ENCODE measurements at places on chromosomes 7 and 10.

DNA sequence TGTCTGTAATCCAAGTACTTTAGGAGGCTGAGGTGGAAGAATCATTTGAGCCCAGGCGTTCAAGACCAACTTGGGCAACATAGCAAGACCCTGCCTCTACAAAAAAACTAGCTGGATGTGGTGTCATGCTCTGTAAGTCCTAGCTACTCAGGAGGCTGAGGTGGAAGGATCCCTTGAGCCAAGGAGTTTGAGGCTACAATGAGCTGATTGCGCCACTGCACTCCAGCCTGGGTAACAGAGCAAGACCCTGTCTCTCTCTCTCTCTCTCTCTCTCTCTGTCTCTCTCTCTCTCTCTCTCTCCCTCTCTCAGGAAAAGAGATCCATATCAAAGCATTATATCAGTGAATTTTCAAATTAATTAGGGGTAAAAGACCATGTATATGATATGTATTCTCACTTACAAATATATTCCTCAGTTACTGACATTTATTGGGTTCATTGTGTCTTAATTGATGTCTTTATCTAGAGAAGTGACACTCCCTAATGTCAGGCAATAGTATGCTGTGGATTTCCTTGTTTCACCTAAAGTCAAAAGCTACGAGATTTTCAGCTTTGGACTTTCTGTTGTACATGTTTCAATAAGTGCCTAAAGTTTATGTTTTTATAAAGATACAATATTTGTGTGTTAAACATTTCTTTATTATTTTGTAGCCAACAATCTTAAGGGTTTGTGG, 76.7 kb downstream of the SHH start:
- DNase-seq = no peak

DNA sequence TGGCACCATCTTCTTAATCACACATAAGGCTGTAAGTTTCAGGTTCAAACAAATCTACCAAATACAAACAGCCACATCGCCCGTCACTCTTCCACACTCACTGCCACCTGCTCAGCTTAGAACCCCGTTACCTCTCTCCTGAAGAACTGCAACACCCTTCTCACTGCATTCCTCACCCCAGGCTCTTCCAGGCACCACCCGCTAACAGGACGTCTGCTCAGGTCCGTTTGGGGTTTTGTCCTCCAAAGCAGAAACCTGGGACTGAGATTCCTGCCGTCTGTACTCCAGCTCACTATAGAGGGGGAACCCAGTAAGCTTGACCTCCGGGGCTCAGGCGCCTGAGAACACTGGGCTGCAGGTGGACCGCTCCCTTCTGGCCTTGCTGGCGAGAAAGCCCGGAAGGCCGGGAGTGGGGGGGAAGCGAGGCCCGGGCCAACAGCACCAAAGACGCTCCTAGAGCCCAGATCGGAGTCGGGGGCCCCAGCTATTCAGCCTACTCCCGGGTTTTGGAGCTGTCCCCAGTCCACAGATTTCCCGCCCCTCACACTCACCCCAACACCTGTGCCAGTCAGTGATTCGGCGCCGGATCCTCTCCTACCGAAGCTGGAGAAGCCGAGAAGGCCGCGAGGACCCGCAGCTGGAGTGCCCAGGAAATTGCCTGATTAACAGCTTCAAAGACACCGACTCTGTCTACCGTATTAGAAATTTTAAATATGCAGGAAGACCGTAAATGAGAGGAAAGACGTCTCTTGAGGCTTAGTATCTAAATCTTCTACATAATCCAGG, at the start of gene AP3M1:
TSS of gene AP3M1 (minus strand) at position 625 of the 786 bp plus-strand sequence. CDS start 12,449 bp downstream, outside the sequence.
- DNase-seq = no peak

- DNase-seq = no peak
Observed at GRCh38 chr10:90398566-90398965, 459.3 kb downstream of the HTR7 start.

DNA sequence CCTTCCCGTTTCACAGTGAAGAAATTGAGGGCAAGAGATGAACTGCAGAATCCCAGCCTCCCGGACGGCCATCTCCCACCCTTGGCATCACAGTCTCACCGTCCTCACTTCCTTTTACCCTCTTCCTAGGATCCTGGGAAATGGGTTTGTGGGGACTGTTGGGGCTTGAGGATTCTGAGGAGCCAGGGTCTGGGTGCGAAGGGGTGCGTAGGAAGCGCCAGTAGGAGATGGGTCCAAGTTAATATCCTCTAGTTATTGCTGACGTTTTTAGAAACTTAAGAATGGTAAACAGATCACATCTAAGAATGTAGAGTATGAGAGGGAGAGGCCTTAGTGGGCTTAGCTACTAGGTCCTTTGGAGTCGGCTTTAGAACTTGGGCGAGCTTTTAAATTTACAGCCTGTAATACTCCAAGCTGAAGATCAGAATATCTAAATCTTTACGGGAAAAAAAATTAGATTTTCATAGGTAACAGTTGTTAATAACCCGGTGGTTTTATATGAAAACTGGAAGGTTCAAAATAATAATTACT, 696 bp downstream of the MALSU1 start:
- DNase-seq = no peak

- DNase-seq = no peak
Observed at GRCh38 chr7:26958834-26959233, 94.4 kb upstream of the SKAP2 start.

- DNase-seq = peak; percentile 27
Observed at GRCh38 chr10:117373823-117374505, 1.3 kb downstream of the PDZD8 start.

GRCh38 chr10:121914661-121915060, 13.2 kb downstream of the ATE1 start:
- DNase-seq = no peak

- DNase-seq = no peak
Observed at GRCh38 chr10:62626079-62626478, 178.4 kb upstream of the ADO start.

GRCh38 chr7:84256571-84256971, 62.0 kb upstream of the SEMA3A start:
- no peak for DNase-seq

GRCh38 chr10:8350250-8350967, 295.9 kb downstream of the GATA3 start:
- DNase-seq = no peak

- DNase-seq = no peak
Observed at GRCh38 chr10:128610113-128610512, 483.9 kb upstream of the MKI67 start.

- DNase-seq = no peak
Observed at GRCh38 chr7:30278376-30278775, 6.0 kb upstream of the ZNRF2 start.

GRCh38 chr10:122782911-122783310, 62.7 kb downstream of the CUZD1 start:
- DNase-seq = no peak

DNA sequence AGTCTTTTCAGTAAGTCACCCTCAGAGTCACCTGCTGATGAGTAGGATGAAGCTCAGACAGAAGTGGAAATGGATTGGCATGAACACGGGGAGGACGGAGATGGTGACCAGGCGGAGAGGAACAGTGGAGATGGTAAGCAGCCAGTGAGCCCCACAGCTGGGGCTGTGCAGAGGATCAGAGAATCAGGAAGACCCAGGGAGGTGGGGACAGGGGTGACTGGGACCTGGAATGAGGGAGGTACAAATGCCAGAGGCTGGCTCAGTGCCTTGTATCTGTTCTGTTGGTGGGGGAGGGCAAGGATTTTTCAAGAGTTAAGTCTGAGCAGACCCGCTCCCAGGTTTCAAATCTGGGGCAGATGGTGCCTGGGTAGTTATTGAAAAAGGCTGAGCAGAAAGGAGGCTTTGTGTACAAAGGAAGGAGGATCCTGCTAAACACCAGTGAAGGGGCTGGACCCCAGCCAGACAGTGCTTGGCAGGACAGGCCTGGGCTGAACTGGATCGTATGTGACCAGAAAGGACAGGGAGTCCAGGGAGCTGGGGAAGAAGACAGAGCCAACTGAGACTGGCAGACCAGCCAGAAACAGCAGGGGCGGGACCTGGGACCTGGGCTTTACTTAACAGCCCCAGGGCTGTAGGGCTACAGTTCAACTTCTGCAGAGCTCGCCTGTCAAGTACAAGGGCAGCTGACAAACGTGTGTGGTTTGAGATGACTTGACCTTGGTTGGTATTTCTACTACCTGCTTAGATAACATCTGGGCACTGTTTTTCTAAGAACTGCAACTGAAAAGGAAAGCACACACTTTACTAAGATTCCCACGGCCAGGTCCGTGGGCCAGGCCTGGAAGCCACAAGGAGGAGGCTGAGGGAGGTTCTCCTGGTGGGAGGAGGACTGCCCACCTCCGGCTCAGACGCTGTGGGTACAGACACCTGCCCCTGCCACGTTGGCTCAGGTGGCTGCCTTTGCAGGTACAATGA, 13.2 kb upstream of the FRMPD2 start:
- no peak for DNase-seq

- DNase-seq = peak; percentile 97
Observed at GRCh38 chr7:135840591-135840990, 92.0 kb upstream of the FAM180A start.

DNA sequence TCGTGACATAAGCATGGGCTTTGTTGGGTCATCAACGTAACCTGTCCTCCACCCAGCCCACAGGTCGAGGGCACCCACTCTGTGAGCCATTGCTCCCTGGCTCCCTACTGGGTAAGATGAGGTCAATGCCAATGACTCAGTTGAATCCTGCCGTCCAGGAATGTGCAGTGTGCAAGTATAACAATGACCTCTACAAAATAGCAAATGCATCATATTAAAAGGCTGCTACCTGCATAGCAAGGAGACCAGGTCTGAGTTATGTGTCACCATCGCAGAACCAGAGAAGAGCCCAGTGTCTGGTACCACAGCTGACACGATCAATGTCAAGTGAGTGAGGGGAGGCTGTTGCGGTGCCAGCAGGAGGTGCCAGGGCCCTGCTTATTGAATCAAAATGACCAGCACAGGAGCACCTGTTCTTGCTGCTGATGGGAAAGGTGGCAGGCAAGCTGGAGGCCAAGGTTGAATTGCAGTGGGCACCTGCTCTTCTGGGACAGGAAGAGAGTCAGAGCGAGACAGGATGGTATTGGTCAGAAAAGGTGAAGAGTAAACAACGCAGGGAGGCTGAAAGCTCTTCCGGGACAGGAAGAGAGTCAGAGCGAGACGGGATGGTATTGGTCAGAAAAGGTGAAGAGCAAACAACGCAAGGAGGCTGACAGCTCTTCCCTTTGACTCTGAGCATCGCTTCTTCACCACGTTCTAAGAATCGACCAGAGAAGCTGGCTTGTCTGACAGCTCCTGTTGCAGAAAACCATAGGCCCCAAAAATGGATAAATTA, 108.7 kb upstream of the ADAM12 start:
- no peak for DNase-seq

GRCh38 chr10:62054830-62055229, 153.3 kb downstream of the ARID5B start:
- DNase-seq = no peak

- peak; percentile 9 for DNase-seq
Observed at GRCh38 chr7:96532428-96532935, 177.2 kb downstream of the SEM1 start.

DNA sequence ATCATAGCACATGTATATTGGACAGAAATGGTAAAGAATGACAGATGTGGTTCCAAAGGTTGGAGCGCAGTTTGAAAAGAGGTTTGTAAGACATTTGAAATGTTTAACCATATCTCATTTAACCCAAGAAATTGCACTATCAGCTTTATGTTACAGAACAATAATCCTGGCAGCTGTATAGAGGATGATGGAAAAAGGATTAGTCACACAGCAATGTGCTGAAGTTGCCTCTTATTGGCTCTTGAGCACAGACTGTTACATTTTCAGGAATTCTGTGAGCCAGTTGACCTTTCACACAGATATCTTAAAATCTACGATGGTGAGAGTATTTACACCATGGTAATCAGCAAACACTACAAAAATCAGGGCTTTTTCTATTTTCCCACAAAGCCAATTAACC, 3.9 kb downstream of the COG5 start:
- no peak for DNase-seq

- no peak for DNase-seq
Observed at GRCh38 chr7:105705427-105705826, 124.1 kb upstream of the EFCAB10 start.

- DNase-seq = no peak
Observed at GRCh38 chr10:5381187-5381586, 16.4 kb downstream of the UCN3 start.

DNA sequence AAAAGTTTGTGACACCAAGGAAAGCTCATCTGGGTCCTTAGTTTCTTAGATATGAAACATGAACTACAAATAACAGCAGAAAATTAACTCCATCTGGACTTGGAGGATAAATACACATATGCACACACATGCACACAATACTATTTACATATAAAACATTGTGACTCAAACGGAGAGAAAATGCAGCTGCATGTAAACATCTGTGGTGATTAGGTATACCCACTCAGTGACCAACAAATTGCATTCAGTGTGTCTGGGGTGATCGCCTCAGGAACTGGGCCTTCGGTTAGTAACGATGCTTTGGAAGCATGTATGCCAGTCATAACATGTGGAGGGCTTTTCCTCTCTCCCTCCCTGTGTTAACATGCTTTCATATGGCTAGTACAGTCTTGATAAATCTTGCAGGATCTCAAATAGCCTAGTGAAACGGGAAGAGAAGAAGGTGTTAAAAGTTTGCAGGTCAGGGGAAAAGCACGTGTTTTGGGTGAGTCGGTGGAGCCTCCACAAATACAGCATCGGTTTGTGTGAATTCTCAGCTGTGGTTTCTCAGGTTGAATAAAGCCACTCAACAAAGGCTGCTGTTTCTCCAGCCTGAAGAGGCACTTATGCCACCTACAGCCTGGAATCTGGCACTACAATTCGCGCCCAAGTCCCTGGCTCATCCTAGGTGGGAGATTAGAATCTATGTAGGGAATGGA, 8.7 kb upstream of the GLRX3 start:
- DNase-seq = peak; percentile 13

DNA sequence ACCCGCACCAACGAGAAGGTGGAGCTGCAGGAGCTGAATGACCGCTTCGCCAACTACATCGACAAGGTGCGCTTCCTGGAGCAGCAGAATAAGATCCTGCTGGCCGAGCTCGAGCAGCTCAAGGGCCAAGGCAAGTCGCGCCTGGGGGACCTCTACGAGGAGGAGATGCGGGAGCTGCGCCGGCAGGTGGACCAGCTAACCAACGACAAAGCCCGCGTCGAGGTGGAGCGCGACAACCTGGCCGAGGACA, 1.6 kb downstream of the VIM start:
- DNase-seq = no peak

GRCh38 chr10:99460070-99460469, 29.6 kb upstream of the GOT1 start:
- no peak for DNase-seq

- DNase-seq = no peak
Observed at GRCh38 chr10:126907423-126907970, 2.3 kb downstream of the DOCK1 start.

DNA sequence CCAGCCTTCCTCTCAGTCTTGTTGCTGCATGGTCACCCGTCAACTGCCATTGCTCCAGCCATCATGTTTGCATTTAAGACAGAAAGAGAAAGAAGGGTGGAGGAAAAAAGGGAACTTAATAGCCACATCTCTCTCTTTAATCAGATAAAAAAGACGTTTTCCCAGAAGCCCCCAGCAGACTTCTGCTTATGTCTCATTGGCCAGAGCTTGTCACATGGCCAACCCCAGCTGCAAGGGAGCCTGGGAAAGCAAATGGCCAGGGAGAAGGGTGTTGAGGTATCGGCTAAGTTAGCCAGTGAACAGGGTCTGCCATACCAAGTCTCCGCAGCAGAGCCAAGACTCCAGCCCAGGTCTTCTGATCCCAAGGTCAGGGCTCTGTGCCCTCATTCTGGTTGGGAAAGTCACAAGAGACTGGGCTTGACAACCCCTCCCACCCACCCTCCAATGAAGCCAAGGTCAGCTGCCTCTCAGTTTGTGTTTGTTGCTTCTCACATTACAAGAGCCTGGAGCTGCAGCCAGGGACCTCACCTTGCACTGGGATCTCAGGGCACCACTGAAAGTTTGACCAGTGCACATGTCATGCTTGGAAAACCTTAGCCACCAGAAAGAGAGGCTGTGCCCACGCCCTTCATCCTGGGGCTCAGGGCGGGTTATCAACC, 80.3 kb upstream of the LYZL2 start:
- DNase-seq = no peak

Data from NCI-H526 treated with DMSO at 0.1 percent for 48 hours (cell line).